ENCODE measurements at places on chromosomes 3 and 15. TPM values are rescaled to one million over a fixed set of nuclear protein-coding genes. Genes with fewer than 3 reads are reported as not detected.

CAMK1 gene
- total RNA-seq = 24.3 TPM

DNA sequence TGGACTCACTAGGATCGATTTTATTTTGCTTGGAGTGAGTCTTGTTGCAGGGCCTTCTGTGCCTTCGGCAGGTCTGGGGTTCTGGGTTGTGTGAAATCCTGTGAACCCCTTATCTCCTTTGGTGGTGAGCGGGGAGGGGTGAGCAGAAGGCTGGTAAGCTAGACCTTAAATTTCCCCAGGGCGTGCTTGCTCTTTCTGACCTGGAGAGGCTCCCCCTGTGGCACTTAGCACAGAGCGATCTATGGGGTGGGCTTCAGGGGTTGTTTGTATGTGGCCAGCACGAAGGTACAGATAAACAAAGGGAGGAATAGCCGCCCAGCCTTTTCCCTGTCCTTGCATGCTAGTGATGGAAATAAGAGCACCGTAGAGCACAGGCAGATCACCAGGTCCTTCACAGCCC lies 11.8 kb downstream of the CACNA2D3 start:
- no peak for DNase-seq

SCG3 gene
- total RNA-seq = 0.18 TPM

GRCh38 chr15:95687686-95688085 lies 642.8 kb upstream of the NR2F2 start:
- DNase-seq = no peak

GRCh38 chr3:184968115-184968514 lies 156.1 kb downstream of the VPS8 start:
- DNase-seq = no peak
